Ovary (tissue), 10 donors: ENCODE measurements at places on chromosomes 3 and 15. TPM values are rescaled to one million over a fixed set of nuclear protein-coding genes. Genes with fewer than 3 reads are reported as not detected.

The PLXND1 gene
- total RNA-seq, result 61.8 TPM

The ARHGAP31 gene
- total RNA-seq, result 31.1 TPM

The MYO5C gene
- total RNA-seq, result 10.8 TPM

The SPINK8 gene
- total RNA-seq, result not detected

DNA sequence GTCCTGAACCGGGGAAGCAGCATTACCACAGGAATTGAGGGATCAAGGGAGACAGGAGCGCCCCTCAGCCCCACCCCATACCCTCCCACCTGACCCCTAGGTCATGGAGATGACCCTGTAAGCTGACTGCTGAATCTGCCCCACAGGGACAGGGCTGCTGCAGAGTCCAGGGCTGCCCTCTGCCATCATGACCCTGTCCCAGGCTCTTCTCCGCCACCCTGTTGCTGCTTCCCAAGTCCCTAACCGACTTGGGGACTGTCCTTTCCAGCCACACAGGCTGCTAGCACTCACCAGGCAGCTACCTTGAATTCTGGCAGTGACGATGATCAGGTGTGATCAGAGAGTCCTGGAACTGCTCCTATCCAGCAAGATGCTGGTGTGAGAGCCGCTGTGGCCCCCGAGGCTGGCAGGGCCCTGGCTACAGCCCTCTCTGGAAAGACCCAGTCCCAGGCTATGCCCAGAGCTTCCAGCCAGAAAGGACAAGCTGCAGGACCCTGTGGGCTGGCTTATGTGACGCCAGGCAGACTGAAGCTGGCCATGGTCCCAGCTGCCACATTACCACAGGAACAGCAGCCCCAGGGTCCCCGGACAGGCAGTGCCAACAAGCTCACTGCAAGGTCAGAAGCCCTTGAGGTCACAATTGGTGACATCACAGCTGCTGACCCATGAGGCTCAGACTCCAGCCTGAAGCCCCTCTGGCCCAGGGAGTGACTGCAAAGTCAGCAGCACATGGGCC, at the start of gene C3orf22:
C3orf22 (minus strand) TSS at position 597 of the 736 bp plus-strand sequence. CDS start 5,542 bp downstream, outside the sequence.
- peak; percentile 18 for DNase-seq

DNA sequence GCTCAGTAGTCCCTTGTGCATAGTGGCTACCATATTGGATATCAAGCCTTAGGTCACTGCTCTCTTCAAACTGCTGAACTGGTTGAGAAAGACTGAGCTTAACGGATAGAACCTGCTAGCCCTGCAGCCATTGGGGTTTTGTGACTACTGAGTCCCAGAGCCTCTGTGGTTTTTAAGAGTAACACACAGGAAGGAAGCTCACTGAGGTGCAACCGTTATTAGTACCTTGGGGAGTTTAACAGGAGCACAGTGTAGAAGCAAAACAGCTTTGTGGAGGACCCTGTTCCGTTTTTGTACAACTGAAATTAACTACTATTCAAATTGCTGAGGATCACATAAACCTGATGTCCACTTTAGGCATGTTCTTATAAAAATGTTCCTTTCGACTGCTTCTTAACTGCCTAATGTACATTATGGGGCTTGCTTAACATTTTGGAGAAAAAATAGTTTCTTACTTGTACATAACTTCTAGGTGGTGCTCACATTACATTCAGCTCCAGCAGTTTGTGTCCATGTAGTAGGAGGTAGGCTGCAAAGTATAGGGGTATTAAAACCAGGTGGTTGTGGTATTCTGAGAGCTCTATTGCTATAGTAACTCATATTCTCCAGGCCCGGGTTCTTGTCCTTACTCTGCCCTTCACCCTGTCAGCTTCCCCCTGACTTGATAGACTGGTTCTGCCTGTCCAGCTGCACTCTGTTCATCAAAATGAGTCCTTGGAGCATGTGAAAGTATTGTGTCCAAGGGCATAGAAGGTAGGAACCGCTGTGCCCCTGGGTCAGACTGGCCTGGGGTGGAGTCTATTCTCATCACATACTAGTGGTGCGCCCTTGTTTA, 17.3 kb downstream of the PXK start:
- DNase-seq, result no peak

- no peak for DNase-seq
Observed at GRCh38 chr3:184822654-184823053, 10.7 kb downstream of the VPS8 start.

GRCh38 chr3:171791692-171792076, 18.6 kb downstream of the PLD1 start:
- no peak for DNase-seq
